Cortex of kidney (tissue), 1 donor: ENCODE measurements at places on chromosomes 12 and 14.

GRCh38 chr12:120536064-120536791, 2.1 kb downstream of the RNF10 start:
- no peak for DNase-seq

DNA sequence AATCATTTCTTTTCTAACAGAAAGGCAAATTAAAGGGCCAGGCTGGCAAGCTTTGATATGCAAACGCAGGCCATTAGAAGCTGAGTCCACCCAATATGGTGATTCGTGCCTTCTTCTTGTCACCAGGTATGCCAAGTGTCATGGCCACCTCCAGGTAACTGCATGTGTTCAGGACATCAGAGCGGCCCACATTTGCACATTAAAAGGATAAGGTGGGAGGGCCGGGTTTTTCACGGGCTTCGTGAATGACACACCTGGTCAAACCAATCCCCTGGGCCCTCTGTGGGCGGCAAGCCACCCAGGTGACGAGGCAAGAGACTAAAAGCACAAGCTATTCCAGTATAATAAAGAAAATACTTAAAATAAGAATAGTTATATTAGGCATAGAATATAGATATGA, 75.9 kb upstream of the TSPAN11 start:
- no peak for DNase-seq

GRCh38 chr14:35247777-35248475, 44.3 kb upstream of the PSMA6 start:
- DNase-seq: no peak

- DNase-seq: no peak
Observed at GRCh38 chr12:65039301-65039700, 81.8 kb downstream of the WIF1 start.

GRCh38 chr12:132163911-132164288, 19.6 kb downstream of the NOC4L start:
- no peak for DNase-seq

DNA sequence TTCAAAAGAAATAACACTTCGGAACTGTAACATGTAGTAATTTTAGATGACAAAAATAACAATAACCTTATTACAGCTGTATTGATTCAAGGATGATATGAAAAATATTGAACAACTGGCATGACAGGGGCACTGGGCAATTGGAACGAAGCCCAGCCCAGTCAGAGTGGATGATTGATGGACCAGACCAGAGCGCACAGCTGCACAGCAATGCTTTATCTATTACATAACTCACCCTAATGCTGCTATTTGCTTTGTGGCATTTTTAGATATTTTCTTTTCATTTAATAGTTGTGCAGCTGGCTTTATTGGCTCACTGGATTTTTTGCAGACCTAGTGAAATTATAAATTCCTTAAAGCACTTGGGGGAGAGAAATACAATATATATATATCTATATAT, 26.9 kb upstream of the FERMT2 start:
- DNase-seq: no peak

- DNase-seq: no peak
Observed at GRCh38 chr14:29097476-29097875, 330.9 kb downstream of the FOXG1 start.

GRCh38 chr14:55546212-55546874, 33.7 kb upstream of the KTN1 start:
- DNase-seq: no peak

GRCh38 chr14:54756656-54757392, 145.8 kb downstream of the GCH1 start:
- DNase-seq: no peak

GRCh38 chr12:26188641-26189040, 6.7 kb upstream of the SSPN start:
- no peak for DNase-seq

- no peak for DNase-seq
Observed at GRCh38 chr12:45973526-45973925, 16.8 kb downstream of the SCAF11 start.

- DNase-seq: no peak
Observed at GRCh38 chr12:16863742-16864141, 257.8 kb upstream of the LMO3 start.

- no peak for DNase-seq
Observed at GRCh38 chr14:38788060-38788459, 315.0 kb downstream of the SEC23A start.

DNA sequence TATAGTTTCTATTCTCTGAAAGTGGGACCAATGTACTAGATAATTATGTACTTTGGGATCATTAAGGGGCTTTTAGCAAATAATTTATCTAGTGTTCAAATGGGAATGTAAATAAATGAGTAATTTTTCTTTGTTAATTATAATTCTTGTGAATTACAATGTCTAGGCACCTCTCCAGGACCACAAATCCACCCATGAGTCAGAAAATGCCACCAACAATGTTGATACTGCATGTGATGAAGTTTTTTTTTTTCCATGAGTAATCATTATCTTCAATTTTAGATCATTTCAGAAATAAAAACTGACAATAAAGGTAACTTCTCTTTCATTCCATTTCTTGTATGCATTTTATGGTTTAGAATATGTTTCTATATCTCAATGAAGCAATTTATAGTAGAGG, 470.3 kb downstream of the VRK1 start:
- no peak for DNase-seq

DNA sequence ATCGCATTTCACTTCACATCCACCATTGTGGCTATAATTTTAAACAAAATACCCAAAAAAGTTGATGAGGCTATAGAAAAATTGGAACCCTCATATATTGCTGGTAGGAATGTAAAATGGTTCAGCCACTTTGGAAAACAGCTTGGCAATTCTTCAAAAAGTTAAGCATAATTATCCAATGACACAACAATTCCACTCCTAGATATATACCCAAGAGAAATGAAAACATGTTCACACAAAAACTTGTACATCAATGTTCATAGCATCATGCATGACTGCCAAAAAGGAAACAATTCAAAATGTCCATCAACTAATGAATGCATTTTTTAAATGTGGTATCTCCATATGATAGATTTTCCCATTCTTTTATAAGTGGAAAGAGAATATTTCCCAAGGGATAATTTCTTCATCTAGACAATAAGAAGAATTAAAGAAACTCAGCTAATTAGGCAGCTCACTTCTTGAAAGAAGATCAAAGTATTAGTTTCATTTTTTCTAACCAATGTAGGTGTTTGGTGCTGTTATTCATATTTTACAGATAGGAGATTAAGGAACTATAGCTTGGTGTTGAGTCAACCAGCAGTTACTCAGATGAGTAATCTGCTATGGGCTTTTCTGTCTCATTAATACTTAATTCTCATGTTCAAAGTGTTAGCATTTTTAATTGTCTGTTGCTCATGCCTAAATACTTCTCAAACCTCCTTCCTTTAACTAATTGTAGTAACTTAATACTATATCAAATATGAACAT, 32.8 kb downstream of the YEATS4 start:
- DNase-seq: no peak

DNA sequence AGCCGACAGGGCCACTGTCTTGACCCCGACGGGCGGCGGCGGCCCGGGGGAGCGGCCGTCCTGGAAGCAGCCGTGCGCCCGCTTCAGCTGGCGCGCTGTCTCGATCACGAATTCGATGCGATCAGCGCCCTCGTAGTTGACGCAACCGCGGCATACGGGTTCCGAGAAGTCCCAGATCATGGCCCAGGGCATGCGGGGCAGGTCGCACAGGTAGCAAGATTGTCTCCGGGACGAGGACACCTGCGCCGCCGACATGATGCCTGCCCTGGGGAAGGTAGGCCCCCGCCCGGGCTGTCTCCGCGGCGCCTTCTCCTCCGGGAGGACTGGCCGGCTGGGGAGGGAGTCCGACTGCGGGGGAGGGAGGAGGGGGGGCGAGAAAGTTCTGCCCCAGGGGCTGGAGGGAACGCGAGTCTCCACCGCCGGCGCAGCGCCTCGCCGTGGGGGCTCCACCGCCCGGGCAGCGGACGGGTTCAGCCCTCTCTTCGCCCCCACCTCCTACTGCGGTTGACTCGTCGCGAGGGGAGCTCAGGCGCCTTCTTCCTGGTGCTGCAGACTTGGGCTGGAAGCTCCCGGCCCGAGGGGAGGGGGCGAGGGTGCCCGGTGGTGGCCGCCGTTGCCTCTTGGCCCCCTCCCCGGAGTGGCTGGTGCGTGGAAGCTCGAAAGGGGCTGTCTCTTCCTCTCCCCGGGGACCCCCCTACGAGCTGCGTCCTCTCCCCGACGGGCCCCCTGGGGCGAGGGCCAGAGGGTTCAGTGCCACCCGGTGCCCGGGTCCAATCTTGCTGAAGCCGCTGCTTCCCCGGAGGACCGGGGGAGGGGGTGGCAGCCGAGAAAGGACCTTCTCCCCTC, 747 bp downstream of the IRF2BPL start:
- DNase-seq: no peak

- peak; percentile 32 for DNase-seq
Observed at GRCh38 chr12:89353188-89353822, 1.0 kb upstream of the DUSP6 start.

GRCh38 chr12:65798918-65799317, 25.4 kb upstream of the HMGA2 start:
- DNase-seq: no peak

DNA sequence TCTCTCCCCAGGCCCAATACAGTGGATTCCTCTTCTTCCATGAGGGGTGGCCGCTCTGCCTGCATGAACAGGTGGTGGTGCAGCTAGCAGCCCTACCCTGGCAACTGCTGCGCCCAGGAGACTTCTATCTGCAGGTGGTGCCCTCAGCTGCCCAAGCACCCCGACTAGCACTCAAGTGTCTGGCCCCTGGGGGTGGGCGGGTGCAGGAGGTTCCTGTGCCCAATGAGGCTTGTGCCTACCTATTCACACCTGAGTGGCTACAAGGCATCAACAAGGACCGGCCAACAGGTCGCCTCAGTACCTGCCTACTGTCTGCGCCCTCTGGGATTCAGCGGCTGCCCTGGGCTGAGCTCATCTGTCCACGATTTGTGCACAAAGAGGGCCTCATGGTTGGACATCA, 3.8 kb downstream of the ARHGEF40 start:
- DNase-seq: no peak

GRCh38 chr12:66036317-66036716, 94.2 kb downstream of the LLPH start:
- no peak for DNase-seq

DNA sequence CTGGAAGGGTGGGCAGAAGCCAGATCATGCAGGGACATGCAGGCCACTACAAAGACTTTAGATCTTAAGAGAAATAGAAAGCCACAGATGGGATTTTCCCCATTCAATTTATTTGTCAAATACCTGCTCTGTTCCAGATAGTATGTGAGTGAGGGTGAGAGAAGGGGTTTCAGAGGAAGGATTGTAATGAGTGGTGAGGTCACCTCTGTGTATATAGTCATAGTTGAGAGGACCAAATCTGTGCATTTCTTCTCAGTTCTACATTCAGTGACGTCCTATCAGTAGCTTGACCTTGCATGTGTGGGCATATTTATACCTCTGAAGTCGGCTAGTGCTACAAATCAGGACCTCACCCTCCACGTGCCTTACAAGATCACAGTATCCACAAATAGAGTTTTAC, 31.2 kb upstream of the RBM19 start:
- no peak for DNase-seq

DNA sequence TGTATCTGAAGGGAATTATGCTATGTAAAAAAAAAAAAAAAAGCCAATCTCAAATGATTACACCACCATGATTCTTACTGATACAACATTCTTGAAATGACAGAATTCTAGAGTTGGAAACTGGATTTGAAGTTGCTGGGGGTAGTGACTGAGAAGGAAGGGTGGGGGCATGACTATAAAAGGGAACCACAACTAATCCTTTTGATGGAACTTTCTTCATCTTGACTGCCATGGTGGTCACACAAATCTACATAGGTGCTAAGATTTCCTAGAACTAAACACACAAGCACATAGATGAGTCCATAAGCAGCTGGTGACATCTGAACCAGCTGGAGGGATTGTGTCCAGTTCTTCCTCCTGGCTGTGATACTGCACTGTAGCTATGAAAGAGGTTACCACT, 51.4 kb downstream of the CLMN start:
- DNase-seq: no peak

DNA sequence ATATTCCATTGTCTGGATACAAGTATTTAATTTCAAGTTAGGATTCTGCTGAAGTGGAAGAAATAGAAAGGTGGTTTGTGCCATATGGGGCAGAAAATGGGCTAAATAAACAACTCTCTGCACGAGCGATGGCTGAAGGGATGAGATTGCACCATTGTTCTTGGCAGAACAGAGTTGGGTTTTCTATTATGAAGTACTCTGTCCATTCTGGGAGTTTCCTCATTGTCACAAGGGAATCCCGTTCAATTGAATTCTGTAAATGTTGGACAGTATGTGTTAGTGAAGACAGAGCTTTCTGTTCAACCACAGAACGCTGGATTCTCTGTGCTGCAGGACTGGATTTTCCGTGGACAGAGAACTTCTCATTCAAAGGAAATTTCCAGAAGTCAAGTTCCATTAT, 345.5 kb upstream of the PRICKLE1 start:
- no peak for DNase-seq
